Kidney (tissue), 22 donors: ENCODE measurements at places on chromosomes 2 and 18. TPM values are rescaled to one million over a fixed set of nuclear protein-coding genes. Genes with fewer than 3 reads are reported as not detected.

DNA sequence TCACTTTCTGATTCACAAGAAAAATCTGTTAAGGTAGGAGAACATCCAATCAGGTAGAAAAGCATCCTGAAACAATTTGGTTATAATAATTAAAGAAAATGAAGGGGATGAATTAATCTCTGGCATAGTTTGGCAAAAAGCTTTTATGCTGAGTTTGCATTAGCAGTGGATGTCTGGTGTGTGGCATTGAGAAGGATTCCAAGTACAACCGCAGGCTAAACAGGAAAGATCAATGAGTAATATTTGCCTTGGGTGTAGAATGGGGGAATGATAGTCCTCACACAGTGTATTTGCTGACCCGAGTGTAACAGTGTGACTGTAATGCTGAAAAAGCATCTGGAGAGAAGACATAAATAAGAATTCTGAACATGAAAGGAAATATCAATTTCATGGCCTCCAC, 68.3 kb upstream of the SESTD1 start:
- no peak for DNase-seq

- DNase-seq = no peak
Measured at GRCh38 chr2:144848423-144848822, 328.5 kb upstream of the ZEB2 start.

RAX gene
- not detected for polyA plus RNA-seq

DNA sequence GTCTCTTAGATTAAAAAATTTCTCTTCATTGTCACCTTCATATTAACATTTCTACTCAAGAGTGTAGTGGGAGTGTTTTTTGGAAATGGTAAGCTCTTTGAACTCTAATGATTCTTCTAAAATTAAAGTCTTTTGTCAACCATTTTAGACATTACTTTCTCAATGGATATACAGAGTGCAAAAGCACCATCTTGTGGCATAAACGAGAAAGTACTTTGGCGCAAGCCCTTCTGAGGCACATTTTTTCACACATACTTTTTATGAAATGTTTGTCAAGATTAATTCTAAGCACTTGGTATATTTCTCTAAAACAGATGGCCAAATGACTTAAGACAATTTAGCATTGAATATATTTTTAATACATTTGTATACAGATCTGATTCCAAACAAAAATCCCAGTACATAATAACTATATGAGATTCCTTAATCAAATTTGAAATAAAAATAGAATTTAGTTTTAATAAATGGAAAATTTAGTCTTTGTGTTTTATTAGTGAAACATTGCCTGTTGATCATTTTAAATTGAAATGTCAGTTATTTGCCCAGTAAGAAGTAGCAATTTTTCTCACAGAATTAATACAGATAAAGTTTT, 63.3 kb upstream of the GALNT5 start:
- no peak for DNase-seq

KHK gene
- polyA plus RNA-seq = 538 TPM

C2orf78 gene
- polyA plus RNA-seq = not detected

DNA sequence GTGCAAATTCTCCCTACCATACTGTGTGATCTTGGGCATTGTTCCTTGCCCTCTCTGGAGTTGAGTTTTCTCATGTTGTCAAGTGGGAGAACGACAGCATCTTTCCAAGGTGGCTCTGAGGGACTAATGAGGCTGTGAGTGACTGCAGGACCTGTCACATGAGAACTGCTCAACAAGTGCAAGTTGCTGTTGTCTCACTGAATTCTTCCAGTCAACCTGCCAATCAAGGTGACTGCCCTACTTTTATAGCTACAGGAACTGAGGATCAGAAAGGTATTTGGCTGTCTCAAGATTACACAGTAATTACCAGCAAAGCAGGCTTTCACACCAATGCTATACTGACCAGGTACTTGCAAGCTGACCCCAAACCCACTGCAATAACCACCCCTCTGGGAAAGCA, 137.6 kb downstream of the MTCL1 start:
- no peak for DNase-seq

DNA sequence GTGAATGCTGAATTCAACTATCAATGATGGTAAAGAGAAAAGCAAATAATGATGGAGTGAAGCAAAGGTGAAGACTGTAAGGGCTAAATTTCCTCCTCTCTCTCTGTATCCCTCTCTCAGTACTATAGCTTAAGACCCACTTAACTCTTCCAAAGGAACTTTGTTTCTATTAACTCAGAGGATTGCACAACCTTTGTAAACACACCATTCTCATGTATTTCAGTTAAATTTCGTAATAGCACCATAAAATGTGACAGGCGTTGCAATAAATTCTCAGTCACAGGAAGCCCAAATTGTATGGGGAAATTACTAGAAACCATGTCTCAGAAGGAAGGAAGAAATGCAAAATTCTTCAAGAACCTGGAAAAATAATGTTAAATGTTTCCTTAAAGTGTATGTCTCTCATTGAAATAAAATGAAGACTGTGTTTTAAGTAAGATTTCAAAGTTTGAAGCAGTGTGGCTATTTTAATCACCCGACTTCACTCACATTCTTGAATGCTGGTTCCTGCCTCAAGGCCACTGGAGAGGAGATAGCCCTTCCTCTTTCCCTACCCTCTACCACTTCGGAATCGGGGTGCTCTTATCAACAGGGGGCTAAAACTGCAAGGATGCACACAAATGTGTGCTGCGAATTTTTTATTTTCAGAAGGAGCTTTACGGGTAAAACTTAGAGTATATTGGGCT, 112.1 kb downstream of the FTCDNL1 start:
- no peak for DNase-seq

CNRIP1 gene
- 8.7 TPM for polyA plus RNA-seq

GRCh38 chr2:164700390-164700789, 79.1 kb upstream of the GRB14 start:
- DNase-seq = no peak

GPR35 gene
- polyA plus RNA-seq = 1.7 TPM

DNA sequence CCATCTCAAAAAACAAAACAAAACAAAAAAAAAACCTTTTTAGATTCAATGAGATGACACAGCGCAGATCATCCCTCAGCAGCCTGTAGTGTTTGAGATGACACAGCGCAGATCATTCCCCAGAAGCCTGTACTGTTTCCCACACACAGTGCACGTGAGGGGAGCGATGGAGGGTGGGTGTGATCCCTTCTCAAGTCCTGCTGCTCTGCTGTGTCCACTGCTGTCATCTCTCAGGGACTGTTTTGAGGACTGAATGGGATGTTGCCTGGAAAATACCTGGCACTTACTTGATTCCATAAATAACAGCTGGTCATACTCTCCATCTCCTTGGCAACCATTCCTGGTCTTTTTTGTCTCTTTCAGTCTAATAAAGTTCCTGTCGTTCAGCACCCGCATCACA, 25.7 kb downstream of the TGOLN2 start:
- no peak for DNase-seq

GRCh38 chr2:105917226-105917625, 172.5 kb downstream of the NCK2 start:
- no peak for DNase-seq

GRCh38 chr2:234406085-234406484, 90.8 kb downstream of the ARL4C start:
- DNase-seq = no peak

DNA sequence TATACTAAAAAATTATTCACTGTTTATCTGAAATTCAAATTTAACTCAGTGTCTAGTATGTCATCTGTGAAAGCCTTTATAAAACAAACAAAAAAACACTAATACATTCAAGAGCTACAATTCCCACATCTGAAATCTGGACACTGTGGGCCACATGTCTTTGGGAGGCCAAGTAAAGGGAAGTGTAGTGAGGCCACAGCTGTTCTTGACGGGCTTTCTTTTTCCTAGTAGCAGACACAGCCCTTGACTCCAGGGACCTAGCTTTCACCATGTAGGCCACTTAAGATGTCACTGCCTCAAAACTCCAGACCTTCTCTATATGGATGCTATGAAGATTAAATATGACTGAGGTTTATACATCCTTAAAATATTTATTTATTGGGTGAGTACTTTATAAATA, 91.1 kb downstream of the RBMS1 start:
- no peak for DNase-seq

- no peak for DNase-seq
Measured at GRCh38 chr18:21444465-21445212, 155.9 kb downstream of the ESCO1 start.

DNA sequence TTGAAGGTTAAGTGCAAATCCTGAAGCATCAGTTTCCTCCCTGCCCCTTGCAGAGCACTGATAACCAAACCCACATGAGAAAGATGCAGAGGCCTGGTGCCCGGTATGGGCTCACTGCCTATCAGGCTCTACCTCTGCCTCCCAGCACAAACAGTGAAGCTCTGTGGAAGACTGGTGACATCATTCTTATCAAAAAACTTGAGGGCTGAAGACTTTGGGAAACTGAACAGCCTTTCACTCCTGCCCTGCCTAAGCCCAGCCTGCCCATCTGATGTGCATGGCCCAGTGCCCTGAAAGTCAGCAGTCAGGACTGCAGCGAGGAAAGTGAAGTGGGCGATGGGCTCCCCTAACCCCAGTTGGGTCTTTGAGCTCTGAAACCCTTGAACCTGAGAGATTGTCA, 174.8 kb upstream of the ARL4C start:
- no peak for DNase-seq
